Activated naive CD8-positive, alpha-beta T cell treated with anti-CD3 and anti-CD28 coated beads for 36 hours (primary cell): ENCODE measurements at places on chromosomes 16 and 17.

- DNase-seq: peak; percentile 89
Observed at GRCh38 chr16:4624827-4625559, 367 bp downstream of the MGRN1 start.

DNA sequence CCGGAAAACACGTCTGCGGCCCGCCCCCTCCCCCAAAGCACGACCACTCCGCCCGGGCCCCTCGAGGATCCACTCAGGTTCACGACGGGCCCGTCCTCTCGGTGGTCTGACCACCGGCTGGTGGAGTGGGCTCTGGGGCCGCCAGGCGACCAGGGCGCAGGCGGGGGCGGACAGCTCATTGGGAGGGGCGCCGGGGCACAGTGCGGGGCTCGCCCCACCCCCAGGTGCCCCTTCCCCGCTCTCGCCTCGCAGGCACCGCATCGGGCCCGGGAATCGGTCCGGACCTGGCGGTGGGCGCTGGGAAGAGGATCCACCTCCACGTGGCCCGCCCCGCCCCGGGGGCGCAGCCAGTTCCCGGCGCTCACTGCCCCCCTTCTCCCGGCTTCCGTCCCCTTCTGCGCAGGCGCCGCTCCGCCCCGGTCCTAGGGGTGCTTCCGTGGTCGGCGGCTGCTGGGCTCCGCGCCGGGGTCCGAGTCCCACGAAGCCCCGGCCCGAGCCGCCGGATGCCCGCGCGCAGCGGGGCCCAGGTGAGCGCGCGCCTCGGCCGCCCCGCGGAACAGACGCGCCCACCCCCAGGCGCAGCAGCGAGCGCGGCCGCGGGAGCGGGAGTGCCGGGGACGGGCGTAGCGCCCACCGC lies at the start of gene MPG:
Gene MPG, plus strand, starts transcription at position 419 of the 637 bp plus-strand sequence. Its CDS starts 85 bp downstream, at position 504.
- DNase-seq: peak; percentile 86

DNA sequence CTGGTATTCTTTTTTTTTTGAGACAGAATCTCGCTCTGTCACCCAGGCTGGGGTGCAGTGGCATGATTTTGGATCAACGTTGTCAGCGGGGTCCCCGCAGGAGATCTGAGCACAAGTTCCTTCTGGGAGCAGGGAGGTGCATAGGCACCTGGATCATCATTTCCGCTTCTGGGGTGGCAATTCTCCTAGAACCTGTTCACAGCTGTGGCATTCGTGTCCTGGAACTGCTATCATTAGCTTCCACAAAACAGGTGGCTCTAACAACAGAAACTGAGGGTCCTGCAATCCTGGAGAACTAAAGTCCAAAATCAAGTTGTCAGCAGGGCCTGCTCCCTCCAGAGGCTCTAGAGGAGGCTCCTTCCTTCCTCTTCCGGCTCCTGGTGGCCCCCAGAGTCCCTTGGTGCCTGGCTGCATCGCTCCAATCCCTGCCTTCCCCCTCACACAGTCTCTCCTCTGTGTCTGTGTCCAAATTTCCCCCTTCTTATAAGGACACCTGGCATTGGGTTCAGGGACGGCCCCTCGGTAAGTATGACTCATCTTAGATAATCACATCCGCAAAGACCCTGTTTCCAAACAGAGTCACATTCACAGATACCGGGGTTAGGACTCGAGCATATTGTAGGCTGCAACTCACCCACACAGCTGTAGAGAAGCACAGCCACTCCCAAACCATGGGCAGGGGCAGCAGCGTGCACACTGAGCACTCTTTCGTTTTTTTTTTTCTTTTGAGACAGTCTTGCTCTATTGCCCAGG lies 43.5 kb upstream of the KLHDC4 start:
- DNase-seq: no peak

DNA sequence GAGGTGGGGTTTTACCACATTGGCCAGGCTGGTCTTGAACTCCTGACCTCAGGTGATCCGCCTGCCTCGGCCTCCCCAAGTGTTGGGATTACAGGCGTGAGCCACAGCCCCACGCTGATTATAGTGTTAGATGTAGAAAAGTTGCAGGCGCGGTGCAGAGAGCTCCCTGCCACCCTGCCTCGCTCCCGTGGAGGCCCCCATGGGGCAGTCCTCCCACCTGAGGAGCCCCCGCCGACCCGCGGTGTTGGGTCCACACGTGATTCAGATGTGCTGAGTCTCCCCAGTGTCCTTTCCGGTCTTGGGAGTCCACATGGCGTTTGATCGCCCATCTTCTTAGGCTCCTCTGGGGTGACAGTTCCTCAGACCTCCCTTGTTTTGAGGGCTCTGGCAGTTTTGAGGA lies 5.2 kb upstream of the RPL13 start:
- no peak for DNase-seq

DNA sequence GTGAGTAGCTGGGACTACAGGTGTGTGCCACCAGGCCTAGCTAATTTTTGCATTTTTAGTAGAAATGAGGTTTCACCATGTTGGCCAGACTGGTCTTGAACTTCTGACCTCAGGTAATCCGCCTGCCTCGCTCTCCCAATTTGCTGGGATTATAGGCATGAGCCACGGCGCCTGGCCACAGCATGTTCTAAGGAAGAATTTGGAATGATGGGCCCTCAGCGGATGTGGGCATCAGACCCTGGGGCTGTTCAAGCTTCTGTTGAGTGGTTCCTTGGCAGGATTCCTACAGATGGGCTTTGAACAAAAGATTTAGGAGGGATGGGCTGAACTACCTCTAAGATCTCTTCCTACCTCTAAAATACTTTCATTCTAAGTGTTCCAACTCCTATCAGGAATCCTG lies 4.1 kb downstream of the PRPSAP2 start:
- DNase-seq: no peak

DNA sequence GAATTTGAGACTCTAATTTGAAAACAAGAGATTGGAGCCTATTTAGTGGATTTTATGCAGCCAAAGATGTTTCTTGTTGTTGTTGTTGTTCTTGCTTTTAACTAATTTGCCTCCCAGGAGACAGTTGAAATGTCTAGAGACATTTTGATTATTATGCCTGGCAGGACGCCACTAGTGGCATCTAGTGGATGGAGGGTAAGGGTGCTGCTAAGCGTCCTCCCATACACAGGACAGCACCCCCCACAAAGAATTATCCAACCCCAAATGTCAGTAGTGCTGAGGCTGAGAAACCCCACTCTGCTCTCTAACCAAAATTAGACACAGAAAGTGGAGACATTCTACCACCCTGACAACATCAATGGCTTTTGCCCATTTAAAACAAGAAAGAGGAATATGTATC lies 15.4 kb upstream of the HSBP1 start:
- no peak for DNase-seq

DNA sequence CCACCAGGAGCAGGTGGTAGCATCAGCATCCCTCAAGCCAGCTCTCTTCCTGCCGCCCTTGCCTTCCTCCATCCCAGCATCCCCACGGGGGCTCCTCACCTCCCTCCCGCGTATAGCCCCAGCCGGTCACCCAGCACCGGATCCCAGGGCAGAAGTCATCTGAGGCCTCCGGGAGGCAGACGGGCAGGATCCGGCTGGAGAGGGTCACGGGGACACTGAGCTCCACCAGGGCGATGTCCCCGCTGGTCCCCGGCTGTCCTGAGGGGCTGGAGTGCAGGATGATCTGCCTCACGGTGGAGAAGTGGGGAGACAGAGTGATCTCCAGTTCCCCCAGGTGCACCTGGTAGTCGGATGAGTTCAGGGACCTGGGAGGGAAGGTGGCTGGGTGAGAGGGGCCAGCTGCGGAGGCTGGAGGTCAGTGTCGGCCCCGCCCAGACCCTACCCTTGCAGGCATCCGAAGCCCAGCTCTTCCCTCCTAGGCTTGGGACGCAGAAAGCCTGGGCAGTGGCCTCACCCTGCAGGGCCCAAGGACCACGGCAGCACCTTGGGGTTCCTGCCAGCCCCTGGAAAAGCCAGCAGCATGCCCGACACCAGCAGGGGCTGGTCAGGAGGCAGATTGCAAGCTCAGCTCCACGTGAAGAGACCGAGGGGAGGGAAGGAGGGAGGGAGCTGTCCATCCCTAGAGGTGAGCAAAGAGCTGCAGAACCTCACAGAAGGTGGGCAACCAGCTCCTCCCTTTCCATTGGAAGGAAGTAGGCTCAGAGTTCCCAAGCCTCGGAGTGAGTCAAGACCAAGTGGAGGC lies 2.3 kb downstream of the TPSG1 start:
- no peak for DNase-seq

DNA sequence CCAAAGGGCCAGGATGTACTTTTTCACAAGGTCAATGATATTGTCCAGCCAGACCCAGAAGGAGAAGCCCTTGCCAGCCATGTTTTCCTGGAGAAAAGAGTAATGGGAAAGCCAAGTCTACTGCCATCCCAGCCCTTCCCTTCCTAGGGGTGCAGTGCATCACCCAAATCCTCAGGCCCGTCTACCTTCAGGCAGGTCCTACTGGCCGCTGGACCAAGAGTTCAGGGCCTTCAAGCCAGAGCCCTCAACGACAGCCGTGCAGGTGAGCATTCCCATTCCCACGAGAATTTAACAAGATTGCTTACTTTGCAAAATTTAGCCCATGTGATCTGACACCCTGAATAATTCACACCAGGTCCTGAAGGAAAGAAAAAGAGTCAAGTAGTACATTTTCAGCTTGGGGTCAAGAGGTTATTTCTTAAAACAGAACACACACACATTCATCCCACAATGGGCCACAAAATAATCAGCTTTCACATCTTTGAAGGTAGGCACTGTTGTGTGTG lies 35.0 kb downstream of the STAT5A start:
- DNase-seq: no peak

- no peak for DNase-seq
Observed at GRCh38 chr17:82333279-82334171, at the start of gene SECTM1. TSS of gene SECTM1 (minus strand) at chr17:82333766. CDS start at chr17:82327240, 6,526 bp downstream.

DNA sequence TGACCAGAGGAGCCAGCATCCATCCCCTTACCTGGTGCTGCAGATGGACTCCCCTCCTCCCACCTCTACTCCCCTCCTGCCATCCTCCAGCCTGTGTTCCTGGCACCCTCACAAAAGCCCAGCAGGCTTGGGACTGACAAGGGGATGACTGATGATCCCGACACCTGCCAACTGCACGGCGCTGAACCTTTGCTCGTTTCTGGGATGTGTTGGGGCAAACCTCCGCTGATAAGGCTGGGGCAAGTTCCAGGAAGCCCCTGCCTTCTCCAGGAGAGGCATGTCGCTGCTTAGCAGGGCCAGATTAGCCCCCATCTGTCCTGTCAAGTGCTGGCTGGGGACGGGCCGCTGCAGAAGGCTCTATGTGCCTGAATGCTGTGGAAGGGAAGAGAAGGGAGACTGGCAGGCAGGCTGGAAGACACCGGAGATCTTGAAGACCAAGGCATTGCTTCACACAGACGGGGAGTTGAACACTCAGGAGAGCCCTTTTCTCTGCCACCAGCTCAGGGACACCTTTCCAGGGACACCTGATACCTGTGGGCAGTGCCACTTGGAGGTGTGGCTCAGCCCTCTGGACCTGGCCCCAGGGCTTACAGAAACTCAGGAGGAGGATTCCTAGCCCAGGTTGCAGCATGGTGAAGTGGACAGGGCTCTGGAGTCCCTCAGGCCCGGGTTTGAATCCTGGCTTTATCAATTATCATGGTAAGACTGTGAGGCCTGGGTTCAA lies 973 bp upstream of the KRT15 start:
- DNase-seq: no peak

GRCh38 chr17:20999841-21000532 lies 42.8 kb downstream of the USP22 start:
- no peak for DNase-seq

- DNase-seq: no peak
Observed at GRCh38 chr16:11179574-11179973, 76.4 kb downstream of the SOCS1 start.

DNA sequence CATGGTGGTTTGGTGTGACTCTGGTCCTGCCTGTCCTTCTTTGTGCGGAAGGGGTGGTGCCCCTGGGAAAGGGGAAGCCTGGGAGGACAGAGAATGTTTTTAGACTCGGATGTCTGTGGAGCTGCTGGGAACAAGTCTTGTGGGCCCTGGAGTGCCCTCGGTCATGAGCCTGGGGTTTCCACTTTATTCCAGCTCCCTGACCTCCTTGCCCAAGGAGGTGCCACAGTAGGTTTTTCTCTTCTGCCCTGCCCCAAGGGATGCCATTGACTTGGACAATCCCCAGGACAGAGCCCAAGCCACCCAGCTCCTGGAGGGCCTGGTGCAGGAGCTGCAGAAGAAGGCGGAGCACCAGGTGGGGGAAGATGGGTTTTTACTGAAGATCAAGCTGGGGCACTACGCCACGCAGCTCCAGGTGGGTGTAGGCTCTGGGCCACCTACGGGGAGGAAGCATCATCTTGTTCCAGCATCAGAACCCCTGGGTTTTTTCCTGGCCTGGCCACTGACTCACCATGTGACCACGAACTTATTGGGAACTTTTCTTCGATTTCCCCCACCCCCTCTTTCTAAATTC lies 1.4 kb downstream of the STAT5A start:
- peak; percentile 57 for DNase-seq

DNA sequence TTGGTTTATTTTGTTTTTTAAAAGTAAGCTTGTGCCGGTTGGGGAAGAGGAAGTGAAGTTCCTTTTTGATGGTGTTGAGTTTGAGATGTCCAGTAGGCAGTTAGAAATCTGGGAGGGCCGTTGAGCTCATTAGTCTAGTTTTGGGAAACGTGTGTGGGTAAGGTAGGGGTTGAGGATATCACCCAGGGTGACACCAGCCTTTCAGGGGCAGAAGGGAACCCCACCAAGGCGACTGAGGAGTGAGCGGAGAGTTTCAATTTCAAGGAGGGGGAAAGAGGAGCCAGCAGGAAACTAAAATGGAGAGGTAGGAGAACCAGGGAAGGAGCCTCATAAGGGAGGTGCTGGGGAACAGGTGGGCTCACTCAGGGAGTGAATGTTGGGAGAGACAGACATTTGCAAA lies 22.7 kb downstream of the HAPSTR1 start:
- no peak for DNase-seq

DNA sequence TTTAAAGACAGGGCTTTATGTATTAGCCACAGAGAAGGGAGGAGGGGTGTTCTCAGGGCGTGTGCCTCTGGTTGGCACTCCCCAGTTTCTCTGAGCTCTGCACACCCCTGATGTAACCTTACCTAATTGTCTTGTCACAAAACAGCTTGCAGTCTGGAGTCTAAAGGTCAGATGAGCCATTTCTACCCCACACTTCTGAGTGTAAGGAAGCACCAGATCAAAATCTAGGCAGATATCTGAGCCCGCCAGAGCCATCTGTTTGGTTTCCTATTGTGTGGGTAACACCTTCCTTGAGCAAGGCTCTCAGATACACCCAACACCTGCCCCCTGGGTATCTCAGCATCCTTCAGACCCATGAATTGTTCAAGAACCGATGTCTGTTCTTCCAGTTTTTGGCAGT lies 15.5 kb downstream of the CDH1 start:
- DNase-seq: peak; percentile 64

DNA sequence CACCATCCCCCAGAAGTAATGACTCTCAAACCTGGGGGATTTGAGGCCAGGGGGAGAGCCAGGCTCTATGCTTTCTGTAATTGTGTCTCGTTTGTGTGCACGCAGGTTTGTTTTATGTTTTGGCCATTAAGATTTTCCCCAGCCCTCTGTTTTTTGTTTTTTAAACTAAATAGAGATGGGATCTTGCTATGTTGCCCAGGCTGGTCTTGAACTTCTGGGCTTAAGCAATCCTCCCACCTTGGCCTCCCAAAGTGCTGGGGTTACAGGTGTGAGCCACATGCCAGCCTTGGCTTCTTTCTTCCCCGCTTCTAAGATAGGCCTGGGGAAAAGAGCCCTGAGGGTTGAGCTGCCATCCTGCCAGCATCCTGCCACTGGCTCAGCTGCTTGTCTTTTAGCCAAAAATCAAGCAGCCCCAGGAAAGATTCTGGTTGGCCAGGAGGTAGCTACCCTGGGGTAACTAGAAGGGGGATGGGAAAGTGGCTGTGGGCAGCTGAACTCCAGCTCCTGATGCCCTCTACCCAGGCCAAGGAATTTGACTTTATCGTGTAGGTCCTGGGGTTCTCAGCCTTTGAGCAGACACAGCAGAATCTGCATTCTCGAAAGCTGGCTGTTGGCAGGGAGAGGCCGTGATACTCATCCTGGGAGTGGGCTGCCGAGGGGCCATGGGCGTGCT lies 18.4 kb downstream of the KDM8 start:
- no peak for DNase-seq
